Hepatocyte (in vitro differentiated cells): ENCODE measurements at places on chromosomes 2 and 18. TPM values are rescaled to one million over a fixed set of nuclear protein-coding genes. Genes with fewer than 3 reads are reported as not detected.

DNA sequence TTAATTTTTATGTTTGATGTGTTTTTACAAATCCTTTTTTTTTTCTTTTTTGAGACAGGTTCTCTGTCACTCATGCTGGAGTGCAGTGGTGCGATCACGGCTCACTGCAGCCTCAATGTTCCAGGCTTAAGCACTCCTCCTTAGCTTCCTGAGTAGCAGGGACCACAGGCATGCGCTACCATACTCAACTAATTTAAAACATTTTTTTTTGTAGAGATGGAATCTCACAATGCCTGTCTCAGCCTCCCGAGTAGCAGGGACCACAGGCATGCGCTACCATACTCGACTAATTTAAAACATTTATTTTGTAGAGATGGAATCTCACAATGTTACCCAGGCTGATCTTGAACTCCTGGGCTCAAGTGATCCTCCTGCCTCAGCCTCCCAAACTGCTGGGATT lies 3.2 kb downstream of the NOTO start:
- DNase-seq, result no peak

PARD6G gene
- 8.2 and 12.1 TPM in 2 replicates for polyA plus RNA-seq

B3GNT7 gene
- 2.3 and 4.3 TPM in 2 replicates for polyA plus RNA-seq

GRCh38 chr2:121326628-121327027 lies 41.6 kb upstream of the TFCP2L1 start:
- DNase-seq, result no peak

AQP4 gene
- polyA plus RNA-seq, result 4.9 and 21.6 TPM in 2 replicates

- peak; percentile 69 for DNase-seq
Observed at GRCh38 chr2:86337244-86337835, at the start of gene REEP1. Gene REEP1 (minus strand): TSS chr2:86337626. CDS start chr2:86337510, 116 bp downstream.

DNA sequence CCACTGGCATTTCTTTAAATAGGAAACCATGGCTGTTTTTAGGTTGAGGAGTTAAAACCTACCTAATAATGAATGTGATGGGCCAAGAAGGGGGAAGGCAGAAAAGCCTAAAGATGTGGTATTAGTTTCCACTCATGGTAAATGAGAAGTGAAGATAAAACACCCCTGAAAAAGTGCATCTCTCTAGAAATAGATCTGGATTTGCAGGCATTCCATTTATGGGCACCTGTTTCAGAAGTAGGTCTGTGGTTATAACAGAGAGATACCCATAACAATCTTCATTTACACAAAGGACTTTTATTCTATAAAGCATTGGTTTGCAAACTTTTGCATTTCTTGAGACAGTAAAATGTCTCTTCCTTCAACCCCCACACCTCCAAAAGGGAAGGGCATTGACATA lies 62.1 kb downstream of the PRKCE start:
- no peak for DNase-seq

GRCh38 chr2:110983133-110983532 lies 137.6 kb upstream of the BCL2L11 start:
- DNase-seq, result no peak

PAIP2B gene
- polyA plus RNA-seq, result 1.8 and 2.6 TPM in 2 replicates

EVA1A gene
- polyA plus RNA-seq, result 15.3 and 17.2 TPM in 2 replicates

CYP26B1 gene
- polyA plus RNA-seq, result 2.3 and 3.9 TPM in 2 replicates

GRCh38 chr18:33201509-33201926 lies 239.0 kb downstream of the CCDC178 start:
- peak; percentile 69 for DNase-seq

- no peak for DNase-seq
Observed at GRCh38 chr18:79681484-79682387, 2.1 kb downstream of the CTDP1 start.

DNA sequence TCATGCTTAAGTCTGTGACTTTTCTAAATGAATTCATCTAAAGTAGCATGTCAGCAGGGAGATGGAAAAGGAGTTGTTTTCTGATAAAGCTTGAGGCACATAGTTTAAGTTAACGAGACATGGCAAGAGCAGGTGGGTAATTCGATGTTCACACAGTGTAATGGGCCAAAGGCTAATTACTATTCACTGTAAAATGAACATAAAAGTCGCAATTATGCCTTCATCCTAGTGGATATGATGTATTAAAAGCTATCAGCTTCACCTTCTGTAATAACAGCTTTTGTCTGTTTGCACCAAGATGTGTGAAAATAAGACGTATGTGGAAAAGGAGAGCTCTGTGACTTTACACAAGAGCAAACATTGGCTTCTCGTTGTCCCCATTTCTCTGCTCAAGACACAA lies 94.2 kb upstream of the CDH20 start:
- no peak for DNase-seq

OTOS gene
- polyA plus RNA-seq, result 0.34 TPM in 1 of 2 replicates, not detected in the other

- DNase-seq, result peak; percentile 17
Observed at GRCh38 chr2:18516112-18516511, 44.3 kb downstream of the RDH14 start.

DNA sequence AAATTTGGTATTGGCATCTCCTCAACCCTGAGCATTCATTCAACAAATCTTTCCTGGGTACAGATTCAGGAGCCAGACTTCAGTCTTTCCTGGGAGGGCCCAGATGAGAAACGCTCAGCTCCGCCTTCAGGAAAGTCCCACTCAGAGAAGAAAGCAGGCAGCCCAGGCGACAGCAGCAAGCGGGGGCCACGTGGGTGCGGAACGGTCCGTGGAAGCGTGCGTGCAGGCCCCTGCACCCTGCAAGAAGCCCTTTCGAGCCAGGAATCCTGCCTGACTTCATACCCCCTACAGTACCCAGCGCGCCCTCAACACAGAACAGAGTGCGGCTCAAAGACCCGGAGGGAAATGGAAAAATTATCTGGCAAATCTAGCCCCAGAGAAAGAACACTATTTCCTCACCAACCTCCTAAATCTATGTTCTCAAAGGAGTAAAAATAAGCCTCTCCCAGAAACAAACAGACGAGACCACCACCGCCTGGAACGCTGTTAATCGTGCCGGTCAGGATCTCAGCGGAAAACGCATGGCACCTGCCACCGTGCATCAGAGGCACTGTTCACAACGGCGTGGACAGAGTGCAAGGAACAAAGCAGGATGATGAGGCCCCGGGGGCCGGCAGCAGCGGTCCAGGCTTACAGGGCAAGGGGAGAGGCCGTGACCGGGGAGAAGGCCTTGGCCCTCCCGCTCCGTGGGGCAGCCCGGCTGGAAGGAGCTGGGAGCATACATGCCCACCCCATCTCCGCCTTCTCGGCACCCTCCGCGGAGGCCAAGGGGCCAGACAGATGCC lies 318.3 kb downstream of the EIPR1 start:
- DNase-seq, result no peak

DNA sequence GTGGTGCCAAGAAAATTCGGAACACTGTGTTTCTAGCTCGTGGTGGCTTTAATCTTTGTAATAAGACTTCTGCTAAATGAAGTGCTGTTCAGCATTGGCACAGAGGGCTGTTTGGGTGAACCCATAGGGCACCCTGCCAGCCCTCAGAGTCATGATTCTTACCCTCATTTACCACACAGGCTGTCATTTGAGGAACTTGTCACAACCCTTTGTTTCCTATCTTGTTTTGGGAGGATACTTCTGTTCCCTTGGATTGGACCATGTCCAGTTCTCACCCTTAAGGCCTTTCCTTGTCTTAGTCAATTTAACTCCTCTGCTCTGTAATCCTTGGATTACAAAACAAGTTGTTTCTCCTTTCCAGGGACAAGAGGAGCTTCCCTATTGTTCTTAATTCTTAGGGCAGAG lies 225.7 kb downstream of the MTX2 start:
- no peak for DNase-seq

DNA sequence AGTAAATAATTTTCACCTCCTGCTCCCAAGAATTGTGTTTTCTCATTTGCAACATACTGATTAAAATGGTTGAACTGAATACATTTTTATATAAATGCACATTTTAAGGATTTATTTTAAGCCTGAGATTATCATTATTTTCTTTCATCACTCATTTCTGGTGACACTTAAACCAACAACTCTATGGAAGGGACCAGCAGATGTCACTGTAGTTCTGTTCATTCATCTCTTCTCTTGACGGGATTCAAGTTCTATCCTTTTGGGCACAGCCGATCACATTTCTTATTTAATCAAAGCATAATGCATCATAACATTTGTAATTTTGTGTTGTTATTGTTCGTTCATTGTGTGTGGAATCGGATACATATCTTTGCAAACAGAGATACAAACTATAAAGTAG lies 417.9 kb downstream of the HRH4 start:
- DNase-seq, result peak; percentile 60

DNA sequence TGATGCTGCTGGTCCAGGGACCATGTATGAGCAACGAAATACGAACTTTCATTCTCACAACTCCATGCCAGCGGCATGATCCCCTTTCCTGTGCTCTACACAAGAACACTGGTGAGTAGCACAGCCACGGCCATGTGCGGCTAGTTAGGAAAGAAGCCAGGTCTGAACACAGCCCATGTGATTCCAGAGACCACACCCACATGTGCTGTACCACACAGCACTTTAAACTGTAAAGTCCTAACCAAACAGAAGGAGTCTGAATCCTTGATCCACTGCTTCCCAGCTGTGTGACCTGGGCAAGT lies 33.0 kb upstream of the ACAA2 start:
- DNase-seq, result peak; percentile 47

DNA sequence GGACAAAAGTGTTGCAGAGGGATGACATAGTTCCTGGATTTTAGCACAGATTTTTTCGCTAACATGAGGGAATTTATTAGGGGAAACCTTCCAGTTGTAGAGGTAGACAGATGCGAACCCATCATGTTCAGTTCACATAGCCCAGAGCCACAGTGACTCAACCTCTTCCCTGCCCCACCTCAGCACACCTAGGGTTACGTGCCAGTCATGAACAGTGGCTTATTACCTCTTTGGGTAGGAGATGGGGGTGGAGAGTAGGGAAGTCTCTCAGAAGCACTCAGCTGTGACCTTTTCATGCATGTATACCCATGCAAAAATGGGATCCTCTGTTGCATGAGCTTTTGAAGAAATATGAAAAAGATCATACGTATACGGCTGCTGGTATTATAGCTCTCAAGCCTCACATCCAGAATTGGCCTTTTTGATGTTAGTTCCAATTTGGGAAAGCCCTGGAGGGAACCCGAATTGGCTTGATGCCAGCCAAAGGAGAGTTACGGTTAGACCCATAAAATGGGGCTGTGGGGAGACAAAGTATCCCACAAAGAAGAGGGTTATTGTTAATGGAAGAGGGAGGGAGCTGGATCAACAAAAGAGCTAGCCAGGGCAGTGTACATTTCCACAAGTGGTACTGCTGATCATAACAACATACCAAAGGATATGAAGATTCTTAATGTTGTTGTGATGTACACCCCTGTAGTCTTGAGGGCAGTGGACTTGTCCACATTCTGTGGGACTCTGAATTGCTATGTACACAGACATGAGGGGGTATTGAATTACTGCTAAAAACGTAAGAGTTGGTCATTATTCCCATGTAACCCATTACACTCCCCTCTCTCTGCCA lies 4.9 kb downstream of the TANC1 start:
- no peak for DNase-seq

- DNase-seq, result no peak
Observed at GRCh38 chr2:145220496-145220895, 700.6 kb upstream of the ZEB2 start.

DNA sequence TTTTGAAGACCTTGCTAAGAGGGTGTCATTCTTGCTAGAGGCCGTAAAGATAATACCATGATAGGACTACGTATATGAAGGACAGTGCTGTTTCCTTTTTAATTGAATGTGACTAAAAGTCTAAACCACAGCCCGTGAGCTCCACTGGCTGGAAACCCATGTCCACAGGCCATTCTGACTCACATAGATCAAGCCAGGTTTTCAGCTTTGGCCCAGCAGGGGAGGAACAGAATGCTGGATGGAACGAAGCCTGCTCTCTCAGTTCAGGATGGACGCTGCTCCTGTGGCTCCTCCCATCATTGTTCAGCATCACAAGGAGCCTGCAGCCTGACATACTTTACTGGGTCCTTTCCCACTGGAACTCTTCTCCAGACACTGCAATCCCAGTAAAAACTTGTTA lies 47.6 kb downstream of the ALPK2 start:
- no peak for DNase-seq

GPR35 gene
- 10.1 and 10.5 TPM in 2 replicates for polyA plus RNA-seq

RAPGEF4 gene
- polyA plus RNA-seq, result 1.00 and 2.0 TPM in 2 replicates

GRCh38 chr2:144660518-144661316 lies 140.8 kb upstream of the ZEB2 start:
- DNase-seq, result no peak

RPL31 gene
- 1,214 and 1,256 TPM in 2 replicates for polyA plus RNA-seq

GRCh38 chr2:66604976-66605375 lies 170.1 kb downstream of the MEIS1 start:
- no peak for DNase-seq

GRCh38 chr2:65382776-65383357 lies 49.5 kb downstream of the SPRED2 start:
- peak; percentile 75 for DNase-seq

DNA sequence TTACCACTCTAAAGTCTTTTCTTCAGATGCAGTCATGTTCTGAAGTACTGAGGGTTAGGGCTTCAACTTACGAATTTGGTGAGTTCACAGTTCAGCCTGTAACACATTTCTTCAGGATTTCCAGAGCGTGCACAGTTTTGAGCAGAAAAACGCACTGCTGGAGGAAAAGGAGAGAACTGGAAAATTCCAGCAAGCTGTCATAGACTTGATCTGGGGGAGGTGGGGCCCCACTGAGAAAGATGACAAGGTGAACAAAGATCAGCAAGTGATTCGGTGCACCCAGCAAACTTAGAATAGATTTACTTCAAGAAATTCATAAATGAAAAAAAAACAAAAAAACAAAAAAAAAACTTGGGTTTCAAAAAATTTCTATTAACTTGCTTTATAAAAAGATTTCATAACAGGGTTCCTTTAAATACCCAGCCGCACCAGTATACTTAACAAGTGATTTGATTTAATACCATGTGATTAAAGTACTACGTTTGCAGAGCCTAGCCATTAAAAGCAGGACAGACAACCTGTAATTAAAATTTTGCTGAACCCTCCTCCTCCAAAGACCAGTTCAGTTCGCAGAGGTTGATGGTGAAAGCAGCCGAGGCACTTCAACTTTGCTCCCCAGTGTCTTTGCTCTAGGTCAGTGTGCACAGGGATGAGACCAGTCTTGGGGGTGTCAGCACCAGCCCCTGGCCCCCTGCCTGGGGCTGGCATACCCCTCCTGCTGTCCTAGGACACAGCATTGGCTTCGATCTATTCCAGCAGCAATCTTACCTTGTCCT lies 30.5 kb downstream of the CTIF start:
- DNase-seq, result no peak

DNA sequence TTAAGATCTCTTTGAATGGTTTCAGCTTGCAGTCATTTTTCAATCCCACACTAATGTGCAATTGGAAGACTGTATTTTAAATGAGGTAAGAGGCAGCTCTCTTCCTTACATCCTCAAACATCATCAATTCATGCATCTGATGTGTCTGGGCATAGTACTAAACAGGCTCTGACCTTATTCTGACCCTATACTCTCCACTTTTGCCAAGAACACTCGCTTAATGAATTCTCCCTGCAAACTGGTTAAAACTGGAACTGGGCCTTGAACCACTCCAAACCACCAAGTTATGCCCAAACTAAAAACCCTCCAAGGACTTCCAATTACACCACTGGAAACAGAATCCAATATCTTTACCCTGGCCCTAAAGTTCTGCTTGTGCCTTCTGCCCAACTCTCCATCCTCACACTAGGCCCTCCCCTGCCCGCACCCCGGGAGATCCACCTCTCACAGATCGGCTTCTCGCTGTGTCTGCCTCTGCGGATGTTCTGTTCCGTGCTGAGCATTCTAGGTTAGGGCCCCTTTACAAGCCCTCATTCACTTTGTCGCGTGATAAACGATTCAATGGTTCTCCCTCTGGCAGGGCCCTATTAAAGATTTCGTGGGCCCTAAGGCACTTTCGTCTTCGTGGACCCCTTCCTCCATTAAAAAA lies 1.2 kb downstream of the M1AP start:
- no peak for DNase-seq

ZEB2 gene
- polyA plus RNA-seq, result 17.2 and 17.8 TPM in 2 replicates

CXCR4 gene
- 2.4 and 3.8 TPM in 2 replicates for polyA plus RNA-seq
